ENCODE measurements at places on chromosomes 1 and 21.
A peak's percentile ranks its signal among the peaks of the same experiment; 100 is the strongest.

DNA sequence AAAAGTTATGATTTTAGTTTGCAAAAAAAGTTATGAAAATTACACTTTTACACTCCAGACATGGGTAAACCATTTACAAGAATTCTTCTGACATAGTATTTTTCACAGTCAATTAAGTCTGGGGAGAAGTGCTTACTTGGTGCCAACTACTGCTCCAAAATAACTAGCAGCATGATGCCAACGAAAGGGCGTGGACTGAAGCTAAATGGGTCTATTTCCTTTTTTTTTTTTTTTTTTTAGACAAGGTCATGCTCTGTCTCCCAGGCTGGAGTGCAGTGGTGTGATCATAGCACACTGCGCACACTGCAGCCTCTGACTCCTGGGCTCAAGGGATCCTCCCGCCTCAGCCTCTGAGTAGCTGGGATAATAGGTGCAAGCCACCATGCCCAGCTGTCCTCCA, 43.2 kb downstream of the FMO4 start:
- DNase-seq, result no peak

DNA sequence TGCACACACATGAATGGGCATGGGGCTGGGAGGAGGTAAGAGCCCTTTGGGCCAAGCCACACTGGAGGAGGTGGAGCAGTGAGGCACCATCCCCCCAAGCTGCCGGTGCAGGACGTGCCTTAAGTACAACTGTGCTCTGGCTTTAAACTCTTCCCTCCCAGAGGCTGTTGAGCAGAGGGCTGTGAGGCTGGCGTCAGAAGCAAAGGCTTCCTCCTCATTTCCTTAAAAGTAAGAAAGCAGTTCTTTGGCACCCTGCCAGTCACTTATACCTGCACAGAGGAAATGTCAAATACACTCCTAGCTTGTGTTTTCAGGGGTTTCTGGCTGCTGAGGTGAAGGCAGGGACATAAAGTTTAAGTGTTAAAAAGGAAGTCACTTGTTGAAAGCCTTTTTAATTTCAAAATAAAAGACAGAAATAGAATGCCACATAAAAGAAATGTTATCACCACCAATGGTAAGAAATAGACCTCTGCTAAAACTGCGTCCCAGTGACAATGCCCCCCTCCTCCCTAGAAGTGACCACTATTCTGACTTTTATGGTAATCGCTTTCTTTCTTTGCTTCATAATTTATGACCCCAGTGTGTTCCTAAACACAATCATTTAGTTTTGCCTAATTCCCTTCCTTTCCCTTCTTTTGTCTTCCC, 33.0 kb downstream of the LAMC2 start:
- peak; percentile 47 for DNase-seq

DNA sequence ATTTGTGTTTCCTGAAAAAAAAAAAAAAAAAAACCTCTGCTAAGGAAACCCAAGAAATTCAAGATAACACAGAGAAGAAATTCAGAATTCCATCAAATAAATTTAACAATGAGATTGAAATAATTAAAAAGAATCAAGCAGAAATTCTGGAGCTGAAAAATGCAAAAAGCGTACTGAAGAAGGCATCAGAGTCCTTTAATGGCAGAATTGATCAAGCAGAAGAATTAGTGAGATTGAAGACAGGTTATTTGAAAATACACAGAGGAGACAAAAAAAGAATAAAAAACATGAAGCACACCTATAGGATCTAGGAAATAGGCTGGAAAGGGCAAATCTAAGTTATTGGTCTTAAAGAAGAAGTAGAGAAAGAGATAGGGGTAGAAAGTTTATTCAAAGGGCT, 38.2 kb downstream of the NME7 start:
- DNase-seq, result no peak

GRCh38 chr1:55993646-55994318, 585.6 kb downstream of the PLPP3 start:
- DNase-seq, result no peak

DNA sequence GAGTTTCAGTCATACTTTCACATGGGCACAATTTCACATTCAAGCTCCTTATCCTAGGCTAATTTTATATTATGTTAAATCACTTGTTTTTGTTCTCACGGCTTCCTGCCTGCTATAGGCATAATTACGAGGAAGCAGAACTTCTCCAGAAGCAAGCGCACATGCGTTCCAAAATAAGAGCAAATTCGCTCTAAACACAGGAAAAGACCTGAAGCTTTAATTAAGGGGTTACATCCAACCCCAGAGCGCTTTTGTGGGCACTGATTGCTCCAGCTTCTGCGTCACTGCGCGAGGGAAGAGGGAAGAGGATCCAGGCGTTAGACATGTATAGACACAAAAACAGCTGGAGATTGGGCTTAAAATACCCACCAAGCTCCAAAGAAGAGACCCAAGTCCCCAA, at the start of gene CORT:
CORT (plus strand) TSS at position 281 of the 400 bp plus-strand sequence. CDS start 193 bp downstream, outside the sequence.
- DNase-seq, result no peak

GRCh38 chr1:167820684-167821355, 93.1 kb downstream of the ADCY10 start:
- DNase-seq, result no peak

DNA sequence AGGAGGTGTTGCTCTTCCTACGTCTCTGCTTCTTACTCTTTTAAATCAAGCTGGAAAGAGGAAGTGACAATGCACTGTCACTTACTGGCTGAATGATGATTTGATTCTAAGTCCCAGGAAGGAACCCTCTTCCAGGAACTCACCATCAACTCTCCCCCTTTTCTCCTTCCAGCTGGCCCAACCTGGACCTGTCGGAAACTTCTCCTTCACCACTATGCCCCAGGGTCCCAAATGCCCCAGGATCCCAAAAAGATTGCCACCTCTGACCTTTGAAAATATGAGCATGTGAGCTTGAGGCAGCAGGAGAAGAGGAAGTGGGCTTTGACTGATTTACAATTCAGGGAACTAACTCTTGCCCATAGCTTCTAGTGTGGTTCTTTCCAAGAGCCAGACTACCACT, 5.3 kb upstream of the ADAMTS5 start:
- no peak for DNase-seq

- DNase-seq, result no peak
Observed at GRCh38 chr1:240575981-240576662, 35.8 kb downstream of the GREM2 start.

- peak; percentile 34 for DNase-seq
Observed at GRCh38 chr1:3069491-3070308, 697 bp downstream of the PRDM16 start.

GRCh38 chr21:35203093-35203977, 154.2 kb upstream of the RUNX1 start:
- DNase-seq, result no peak

DNA sequence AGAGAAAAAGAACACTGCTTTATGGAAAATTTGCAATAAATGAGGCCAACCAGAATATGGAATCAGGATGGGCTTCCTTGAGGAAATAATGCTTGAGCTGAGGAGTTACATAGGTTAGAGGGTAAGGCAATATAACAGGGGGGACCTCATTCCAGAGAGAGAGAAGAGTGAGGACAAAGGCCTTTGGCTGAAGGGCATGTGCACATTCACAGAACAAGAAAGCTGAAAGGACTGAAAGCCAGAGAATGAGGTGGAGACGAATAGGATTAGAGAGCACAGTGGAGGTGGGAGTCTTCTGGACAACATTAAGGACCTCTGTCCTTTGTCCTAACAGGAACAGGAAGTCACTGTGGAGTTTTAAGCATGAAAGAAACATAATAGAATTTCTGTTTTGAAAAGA, 60.7 kb upstream of the MROH9 start:
- DNase-seq, result no peak

- no peak for DNase-seq
Observed at GRCh38 chr1:77360256-77360655, 78.4 kb downstream of the AK5 start.

DNA sequence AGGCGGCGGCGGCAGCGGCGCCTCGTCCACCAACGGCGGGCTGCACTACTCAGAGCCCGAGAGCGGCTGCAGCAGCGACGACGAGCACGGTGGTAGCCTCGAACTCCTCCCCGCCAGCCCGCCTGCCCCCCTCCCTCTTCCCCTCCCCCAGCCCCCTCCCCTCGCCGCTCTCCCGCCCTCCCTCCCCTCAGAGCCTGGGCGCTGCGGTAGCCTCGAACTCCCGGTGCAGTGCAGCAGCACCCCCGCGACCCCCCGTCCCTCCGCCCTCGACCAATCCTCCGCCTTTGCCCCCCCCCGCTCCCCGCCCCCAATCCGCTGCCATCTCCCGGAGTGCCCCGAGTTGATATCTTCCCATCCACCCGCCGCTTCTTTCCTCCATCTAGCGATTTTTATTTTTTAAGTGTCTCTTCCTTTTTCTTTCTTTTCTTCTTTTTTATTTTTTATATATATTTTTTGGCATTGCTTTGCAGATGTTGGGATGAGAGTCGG, 516 bp downstream of the RCOR3 start:
- peak; percentile 78 for DNase-seq

DNA sequence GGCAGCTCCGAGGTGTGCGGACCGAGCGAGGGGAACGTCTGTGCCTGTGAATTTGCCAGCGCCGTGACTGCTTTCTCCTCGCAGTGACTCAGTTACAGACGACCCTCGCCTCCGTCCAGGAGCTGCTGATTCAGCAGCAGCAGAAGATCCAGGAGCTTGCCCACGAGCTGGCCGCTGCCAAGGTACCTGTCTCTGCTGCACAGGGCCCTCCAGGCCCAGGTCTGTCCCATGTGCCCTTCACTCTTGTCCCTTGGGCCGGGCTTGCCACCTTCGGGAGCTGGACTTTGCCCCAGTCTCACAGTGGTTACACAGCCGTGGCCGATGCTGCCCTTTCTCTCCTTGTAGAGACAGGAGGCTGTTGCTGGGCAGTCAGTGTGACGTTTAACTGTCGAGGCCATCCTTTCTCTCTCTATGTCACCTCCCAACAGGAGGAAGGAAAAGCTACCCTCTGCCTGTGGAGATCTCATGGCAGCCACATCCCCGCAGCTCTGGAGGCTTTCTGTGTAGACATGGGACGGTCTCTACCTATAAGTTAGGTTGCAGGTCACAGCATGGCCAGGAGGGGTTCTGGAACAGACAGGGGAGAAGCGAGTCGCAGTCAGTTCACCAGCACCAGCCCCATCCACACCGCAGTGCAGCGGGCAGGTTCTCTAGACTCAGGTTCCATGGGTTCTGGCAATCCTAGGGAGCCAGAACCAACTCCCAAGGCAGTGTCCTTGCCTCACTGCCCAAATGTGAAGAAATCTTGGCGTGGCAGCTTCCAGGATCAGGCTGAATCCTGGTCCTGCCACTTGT, 149.7 kb downstream of the PEX14 start:
- no peak for DNase-seq

DNA sequence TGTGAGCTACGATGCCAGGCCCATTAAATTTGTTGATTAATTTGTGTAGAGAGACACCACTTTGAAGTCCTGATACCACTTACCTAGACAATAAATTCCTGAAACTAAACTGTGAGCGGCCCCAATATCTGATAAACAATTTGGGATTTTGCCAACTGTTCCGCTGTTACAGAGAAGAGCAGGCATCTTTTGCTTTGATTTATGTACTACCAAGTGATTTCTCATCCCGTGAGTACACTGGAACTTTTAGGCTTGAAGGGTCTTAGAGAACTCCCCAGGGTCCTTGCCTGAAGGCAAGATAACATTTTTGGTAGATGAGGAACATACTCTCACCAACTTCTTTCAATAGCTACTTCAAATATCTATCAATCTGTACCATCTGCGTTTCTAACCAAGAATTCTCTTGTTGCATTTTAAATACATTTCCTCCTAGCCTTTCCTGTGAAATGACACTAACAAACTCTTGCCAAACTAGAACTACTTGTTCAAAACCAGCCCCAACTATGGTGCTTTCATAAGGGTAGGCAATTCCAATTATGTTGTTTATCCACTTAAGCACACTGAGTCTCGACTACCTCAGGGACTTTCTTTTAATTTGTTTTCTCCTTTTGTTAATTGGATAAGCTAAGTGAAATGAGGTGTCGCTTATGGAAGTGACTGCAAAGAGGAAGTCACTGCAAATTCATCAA, 23.2 kb upstream of the SLC30A1 start:
- DNase-seq, result no peak

- DNase-seq, result no peak
Observed at GRCh38 chr21:46366966-46367365, 43.0 kb downstream of the PCNT start.

DNA sequence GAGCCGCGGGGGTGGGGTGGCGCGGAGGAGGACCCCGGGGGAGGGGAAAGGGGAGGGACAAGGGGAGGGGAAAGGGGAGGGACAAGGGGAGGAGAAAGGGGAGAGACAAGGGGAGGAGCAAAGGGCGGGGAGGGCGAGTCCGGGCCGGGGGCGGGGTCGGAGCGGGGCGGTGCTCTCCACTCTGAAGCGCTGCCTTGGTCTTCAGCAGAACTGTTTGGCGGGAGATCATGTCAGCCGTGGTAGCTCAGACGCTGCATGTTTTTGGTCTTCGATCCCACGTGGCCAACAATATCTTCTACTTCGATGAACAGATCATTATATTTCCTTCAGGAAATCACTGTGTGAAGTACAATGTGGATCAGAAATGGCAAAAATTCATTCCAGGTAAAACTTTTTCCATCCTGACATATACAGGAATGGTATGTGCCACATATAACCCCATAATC, 420 bp downstream of the CFAP57 start:
- peak; percentile 80 for DNase-seq

DNA sequence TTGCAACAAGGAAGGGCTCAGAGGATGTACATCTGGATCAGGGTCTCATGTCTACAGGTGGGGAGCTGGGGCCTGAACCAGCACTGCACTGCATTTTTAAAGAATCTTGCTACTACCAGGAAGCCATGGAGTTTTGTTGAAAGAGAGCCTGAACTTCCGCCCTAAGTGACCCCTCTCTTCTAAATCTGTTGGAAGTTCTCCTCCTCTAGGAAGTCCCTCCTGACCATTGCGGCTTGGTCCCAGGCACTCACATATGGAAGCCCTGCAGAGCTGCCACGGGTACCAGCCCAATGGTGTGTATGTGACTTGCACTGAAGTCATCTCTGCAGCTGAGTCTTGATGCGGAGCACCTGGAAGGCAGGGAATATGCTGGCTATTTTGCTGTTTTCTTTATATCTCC, 192.0 kb upstream of the GALNT2 start:
- DNase-seq, result no peak

- no peak for DNase-seq
Observed at GRCh38 chr1:215807218-215807617, 240.1 kb downstream of the KCTD3 start.

- no peak for DNase-seq
Observed at GRCh38 chr1:68521286-68521685, 24.4 kb upstream of the DEPDC1 start.

DNA sequence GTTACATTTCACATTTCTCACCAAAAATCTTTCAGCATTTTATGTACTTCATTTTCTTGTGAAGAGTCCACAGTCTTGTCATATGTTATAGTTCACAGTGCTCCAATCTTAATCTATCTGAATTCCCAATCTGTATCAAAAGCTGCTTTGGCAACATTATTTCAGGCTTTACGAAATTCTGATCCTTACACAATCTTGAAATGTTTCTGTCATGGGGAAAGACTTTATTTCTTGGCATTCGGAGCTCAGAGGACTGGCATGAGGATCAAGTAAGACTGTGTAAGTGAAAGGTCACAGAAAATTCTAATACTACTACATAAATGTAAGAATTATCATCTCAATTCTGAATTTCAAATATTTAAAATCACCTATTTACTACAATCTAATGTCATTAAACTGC, 2.0 kb downstream of the USP33 start:
- DNase-seq, result no peak

Data from NCI-H1092 (cell line).